ENCODE measurements at places on chromosomes 3 and 15.
A peak's percentile ranks its signal among the peaks of the same experiment; 100 is the strongest.

GRCh38 chr3:43957553-43957952 lies 266.8 kb downstream of the ABHD5 start:
- no peak for DNase-seq

DNA sequence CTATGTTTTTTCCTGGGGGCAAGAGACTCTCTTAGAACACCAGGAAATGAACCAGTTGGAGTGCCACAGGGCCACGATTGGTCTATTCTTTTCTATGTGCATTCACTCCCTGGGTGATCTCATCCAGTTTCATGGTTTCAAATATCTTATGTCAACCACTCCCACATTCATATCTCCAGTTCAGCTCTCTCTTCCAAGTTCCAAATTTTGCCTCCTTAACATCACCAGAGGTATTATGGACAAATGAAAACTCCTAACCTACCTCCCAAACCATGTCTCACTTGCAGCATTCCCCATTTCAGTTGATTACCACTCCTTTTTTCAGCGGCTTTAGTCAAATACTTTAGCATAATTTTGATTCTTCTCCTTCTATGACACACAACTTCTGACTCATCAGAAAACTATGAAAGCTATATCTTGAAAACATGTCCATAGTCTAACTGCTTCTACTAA lies 203.1 kb upstream of the SEMA6D start:
- no peak for DNase-seq

- no peak for DNase-seq
Observed at GRCh38 chr3:172640751-172641150, 70.1 kb downstream of the NCEH1 start.

- no peak for DNase-seq
Observed at GRCh38 chr3:28836199-28836598, 444.7 kb upstream of the RBMS3 start.

DNA sequence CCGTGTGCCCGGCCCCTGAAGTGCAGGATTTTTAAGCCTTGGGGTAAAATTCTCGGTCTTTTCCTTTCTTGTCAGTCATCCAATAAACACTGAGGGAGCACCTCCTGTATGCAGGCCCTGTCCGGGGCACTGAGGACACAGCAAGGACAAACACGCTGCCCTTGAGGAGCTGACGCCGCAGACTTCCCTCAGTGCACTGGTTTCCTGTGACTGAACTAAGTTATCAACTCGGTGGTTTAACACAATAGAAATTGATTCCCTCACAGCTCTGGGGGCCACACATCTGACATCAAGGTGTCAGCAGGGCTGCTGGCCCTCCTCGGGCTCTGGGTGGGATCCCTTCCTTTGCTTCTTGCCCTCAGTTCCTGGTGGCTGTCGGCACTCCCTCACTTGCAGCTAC lies 65.1 kb downstream of the ZNF445 start:
- no peak for DNase-seq

- no peak for DNase-seq
Observed at GRCh38 chr3:52176951-52177700, 20.8 kb upstream of the ALAS1 start.

GRCh38 chr15:98604983-98605382 lies 43.4 kb upstream of the IGF1R start:
- no peak for DNase-seq

DNA sequence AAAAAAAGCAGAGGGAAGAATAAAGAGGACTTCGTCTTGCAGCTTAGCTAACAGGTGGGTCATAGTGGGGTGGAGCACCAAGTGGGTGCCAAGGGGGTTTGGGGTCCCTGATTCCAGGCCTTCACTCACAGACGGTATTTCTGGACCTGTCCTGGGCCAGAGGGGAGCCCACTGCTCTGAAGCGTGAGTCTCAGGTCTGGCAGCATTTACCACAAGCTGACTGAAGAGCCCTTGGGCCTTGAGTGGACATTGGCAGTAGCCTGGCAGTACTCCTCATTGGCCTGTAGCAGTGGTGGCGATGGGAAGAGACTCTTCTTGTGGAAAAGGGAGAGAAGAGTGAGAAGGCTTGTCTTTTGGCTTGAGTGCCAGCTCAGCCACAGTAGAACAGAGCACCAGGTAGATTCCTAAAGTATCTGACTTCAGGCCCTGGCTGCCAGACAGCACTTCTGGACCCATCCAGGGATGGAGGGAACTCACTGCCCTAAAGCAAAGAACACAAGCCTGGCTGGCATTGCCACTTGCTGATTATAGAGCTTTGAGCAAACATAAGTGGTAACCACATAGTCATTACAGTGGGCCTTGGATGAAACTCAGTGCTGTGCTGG lies 72.9 kb downstream of the GLDN start:
- no peak for DNase-seq

DNA sequence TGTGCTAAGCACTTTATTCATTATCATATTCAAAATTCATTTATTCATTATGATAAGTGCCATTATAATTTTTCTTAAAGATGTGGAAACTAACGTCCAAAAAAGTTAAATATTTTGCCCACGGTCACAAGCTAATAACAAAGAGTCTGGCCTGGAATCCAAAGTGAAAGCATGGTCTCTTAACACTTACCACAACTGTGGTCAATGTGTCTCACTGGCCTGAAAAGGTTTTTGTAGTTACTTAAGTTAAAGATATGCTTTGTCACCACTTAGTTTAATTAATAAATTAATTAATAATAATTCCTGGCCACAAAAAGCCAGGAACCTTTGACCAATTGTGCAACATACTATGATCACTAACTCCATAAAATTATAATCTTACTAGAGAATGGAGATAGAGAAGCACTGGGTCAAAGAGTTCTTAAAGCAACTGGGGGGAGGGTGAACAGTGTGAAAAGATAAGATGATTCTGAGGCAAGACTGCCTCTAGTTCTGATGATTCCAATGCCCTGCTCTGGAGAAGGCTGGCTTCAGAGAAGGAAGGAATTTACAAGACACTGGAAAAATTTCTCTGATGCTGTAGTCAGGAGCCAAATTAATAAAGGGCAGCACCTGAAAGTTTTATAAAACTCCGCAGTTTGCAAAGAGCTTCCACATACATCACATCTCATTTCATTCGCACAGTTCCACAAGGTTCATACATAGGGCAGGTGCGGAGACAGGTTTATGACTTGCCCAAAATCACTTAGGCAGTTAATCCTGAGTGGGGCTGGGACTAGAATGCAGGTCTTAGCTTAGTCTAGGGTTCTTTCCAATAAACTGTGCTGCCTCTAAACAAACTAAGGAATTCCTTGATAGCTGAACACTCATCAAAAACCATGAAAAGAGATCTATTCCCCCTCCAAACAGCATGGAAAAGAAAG lies 32.5 kb downstream of the NPTN start:
- no peak for DNase-seq

GRCh38 chr3:18119866-18120265 lies 305.3 kb downstream of the SATB1 start:
- DNase-seq: no peak

- no peak for DNase-seq
Observed at GRCh38 chr15:48233246-48233645, 27.1 kb downstream of the SLC12A1 start.

DNA sequence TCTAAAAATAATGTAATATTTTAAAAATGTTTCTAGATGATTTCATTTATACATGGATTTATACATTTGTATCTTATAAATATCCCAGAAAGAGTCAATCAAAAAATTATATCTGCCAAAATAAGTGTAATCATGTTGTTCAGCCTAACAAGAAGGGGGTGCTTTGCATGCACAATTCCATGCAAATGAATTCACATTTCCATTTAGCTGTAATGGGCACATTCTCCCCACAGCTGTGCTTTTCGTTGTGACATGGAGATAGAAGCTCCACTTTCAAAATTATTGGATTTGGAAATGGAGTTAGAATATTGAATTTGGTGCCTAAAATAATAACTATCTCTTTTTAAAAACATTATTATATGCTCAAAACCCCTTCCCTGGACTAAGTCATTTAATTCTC lies 270.6 kb downstream of the PTPRG start:
- no peak for DNase-seq

GRCh38 chr3:157499342-157499963 lies 3.8 kb downstream of the VEPH1 start:
- peak; percentile 8 for DNase-seq

DNA sequence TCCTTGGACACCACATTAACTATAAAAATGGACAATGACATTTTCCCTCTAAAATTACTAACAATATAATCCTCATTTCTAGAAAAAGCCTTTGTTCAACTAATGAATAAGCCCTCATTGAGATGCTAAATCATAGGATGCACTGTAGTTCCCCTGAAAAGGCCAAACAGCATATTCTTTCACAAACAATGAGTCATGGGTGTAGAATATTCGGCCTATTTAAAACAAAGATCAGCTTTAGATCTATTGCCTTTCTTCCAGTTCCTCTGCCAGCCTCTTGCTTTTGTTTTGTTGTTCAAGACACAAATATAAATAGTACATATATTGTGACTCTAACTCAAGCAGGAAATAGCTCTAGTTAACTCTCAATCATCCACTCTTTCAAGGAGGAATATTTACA lies 82.5 kb downstream of the ADAM10 start:
- DNase-seq: no peak

DNA sequence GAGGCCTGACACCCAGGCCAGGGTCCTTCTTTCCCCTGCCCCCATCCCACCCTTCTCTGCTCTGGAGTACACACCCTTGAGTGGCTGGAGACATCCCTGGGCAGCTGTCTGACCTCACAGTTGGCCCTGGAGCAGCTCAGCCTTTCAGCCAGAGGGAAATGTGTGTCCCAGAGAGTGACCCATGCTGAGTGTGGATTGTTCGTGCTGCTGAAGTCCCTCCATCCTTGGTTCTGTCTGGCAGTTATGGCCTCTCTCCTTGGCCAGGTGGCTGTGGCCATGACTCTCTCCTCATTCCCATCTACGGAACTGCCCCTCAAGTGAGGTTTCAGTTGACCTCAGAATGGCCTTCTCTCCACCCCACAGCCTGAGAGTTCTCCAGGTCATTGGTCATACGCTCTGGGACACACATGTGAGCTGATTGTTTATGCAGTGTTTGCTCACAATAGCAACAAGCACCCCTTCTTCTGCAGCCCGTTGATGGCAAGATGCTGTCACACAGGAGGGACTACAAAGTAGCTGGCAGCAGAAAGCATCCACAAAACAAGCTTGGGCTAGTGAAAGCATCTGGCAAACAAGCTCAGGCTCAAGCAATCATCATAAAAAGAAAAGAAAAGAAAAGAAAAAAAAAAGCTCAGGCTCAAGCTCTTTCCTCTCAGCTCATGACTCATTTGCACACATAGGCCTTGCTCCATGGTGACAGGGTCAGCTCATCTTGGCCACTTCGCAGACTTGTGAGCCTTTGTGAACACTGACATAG lies 55.3 kb upstream of the ITGA11 start:
- DNase-seq: no peak

DNA sequence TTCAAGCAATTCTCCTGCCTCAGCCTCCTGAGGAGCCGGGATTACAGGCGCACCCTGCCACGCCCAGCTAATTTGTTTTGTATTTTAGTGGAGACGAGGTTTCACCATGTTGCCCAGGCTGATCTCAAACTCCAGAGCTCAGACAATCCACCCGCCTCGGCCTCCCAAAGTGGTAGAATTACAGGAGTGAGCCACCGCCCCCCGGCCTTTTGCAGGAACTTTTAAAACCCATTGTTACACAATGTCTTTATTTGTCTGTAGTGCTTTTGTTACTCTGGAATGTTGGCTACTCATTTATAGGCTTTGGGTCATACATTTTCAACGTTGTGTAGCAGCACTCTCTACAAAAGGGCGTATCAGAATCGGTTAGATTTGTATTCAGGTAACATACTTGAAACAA lies 499.1 kb downstream of the ROBO2 start:
- no peak for DNase-seq

DNA sequence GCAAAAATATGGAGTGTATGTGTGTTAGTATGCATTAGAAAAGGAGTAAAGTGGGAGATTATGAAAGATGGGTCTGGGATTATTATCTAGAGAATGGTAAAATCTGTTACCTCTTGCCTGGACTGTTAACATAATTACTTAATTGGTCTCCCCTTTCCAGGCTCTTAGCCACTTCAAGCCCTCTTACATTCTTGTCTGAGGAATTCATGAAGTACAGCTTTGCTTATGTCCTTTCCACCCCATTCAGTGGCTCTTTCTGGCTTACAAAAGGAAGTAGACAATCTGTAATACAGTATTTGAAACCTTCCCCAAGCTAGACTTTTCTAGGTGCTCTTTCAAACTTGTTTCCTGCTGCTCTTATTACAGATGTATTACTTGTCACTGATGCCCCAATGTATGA lies 129.8 kb downstream of the MBNL1 start:
- no peak for DNase-seq

DNA sequence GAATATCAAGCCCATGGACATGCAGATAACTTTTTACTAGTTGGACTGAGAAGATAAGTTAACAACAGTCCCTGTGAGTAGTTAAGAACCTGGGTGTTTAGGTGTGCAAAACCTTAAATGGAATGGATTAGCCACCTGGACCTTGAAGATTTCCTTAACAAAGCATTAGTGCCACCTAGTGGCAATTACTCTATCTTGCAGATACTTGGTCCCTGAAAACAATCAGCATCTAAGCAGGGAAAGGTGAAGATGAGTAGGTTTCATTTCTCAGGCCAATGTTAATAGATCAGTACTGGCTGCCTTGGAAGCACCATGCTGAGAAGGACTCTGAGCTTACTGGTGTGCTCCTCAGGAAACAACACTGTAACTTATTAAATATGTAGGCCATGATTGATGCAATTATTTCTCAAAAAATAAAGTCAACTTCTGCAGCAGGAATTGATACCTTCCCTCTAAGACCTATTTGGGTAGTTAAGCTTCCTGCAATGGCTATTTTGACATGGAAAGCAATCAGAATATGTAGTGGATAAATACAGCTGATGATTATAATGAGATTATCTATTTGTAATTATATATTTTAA lies 329.4 kb downstream of the TBC1D5 start:
- peak; percentile 71 for DNase-seq

DNA sequence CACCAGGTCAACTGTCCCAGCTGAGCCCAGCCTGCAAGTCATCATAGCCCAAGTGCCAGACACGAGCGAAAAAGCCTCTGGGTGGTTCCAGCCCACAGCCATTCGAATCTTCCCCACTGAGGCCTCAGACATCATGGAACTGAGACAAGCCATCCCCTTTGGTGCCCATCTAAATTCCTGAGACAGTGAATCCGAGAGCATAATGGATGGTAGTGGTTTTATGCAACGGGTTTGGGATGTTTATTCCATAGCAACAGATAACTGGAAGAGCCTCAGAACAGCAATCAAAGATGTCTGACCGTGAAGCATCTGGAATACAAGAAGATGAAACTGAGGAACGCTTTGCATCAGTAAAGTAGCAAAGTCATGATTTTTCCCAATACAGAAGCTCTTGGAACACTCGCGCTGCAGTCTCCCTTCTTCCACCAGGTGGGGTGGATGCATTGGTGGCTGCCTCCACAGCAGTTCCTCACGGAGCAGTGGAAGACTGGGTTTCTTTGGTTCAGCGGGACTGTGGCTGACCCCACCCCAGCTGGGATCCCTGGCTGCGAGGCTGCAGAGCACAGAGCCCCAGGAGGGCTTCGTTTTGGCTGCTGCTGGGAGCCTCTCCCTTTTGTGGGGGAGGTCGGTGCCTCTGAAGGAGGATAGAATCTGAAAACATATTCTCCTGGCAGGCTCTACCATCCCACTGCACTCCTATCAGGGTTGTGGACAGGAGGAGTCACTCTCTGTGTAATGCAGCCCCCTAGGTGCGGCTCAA lies 26.4 kb upstream of the PDE8A start:
- peak; percentile 78 for DNase-seq

All from KBM-7 (cell line).